Vagina (tissue), 2 donors: ENCODE measurements at places on chromosomes 5 and 9.

GRCh38 chr5:163444526-163444925 lies 7.1 kb downstream of the CCNG1 start:
- DNase-seq, result no peak

- DNase-seq, result no peak
Measured at GRCh38 chr9:24451346-24451745, 94.4 kb downstream of the IZUMO3 start.

GRCh38 chr5:111952555-111952954 lies 195.6 kb upstream of the NREP start:
- no peak for DNase-seq

- DNase-seq, result no peak
Measured at GRCh38 chr9:93059715-93060578, 1.4 kb downstream of the SUSD3 start.

GRCh38 chr5:132263548-132264261 lies 6.2 kb downstream of the PDLIM4 start:
- no peak for DNase-seq

DNA sequence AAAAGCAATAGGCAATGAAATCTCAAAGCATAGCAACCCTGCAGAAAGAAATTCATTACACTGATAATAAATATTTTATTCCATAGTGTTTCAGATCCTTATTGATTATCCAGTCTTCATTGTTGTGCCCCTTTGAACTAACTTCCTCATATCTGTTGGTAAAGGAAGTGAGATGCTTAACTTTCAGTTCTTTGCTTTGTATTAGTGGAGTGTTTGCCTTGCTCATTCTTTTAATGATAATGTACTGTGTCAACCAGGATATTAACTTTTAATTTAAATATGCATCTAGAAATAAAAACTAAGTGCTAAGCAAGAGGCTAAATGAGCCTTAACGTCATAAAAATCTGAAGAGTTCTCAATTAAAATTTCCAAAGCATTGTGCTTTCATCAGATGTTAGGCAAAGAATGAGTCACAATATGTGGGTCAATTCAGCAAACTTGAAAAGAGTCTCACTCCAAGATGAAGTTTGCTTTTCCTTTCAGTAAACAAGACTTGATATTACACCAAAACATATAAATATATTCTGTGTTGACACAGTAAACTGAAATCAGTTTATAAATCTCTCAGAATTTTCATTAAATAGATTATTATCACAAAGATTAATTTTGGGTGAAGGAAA lies 105.9 kb downstream of the GIN1 start:
- no peak for DNase-seq
